ENCODE measurements at places on chromosomes 3 and 15.

DNA sequence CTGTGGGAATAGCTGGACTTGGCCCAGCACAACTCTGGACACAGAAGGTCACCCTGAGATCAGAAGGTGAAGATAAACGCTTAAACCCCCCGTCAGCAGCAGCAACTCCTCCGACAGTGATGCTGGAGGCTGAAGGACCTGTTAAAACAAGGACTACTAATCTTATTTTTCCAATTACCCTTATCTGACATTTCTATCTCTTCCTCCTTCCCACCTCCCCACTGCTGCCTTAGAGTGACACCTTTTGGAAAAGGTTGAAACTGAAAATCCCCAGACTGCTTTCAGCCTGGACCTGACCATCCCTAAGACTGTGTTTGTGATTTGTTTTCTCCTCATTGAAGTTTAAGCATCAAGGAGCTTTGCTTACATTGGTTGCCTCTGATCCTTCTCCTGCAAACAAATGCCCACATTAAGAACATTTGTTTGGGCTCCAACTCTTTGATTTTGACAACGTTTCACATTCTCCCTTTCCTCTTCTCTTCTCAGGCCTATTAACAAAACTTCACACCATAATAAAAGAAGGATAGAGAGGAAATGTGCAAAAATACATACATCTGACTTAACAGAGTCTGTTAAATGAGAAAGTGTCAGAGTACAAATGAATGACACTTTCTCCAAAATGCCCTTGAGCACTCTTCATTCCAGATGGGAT, 410.6 kb upstream of the WNT5A start:
- DNase-seq, result no peak

- no peak for DNase-seq
Measured at GRCh38 chr3:94064243-94064860, 1.5 kb downstream of the NSUN3 start.

DNA sequence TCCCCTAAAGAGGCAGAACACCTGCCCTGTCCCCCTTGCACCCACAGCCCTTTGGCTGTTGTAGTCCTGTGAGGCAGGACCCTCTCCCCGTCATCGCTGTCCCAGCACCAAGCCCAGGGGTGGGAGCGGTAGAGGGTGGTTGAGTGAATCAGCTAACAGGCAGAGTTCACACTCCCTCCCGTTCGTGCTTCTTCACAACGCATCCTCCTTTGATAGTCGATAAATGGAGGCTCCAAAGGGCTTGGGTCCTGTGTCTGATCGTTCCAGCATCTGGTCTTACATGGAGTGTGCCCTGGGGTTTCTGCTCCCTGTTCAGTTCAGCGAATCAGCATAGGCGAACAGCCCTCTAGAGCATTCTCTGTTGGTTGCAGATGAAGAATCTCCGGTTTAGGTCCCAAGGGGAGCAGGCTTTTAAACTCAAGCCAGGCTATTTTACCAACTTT, 820 bp upstream of the HMCES start:
- DNase-seq, result no peak

GRCh38 chr3:164883171-164883570, 195.1 kb downstream of the SI start:
- DNase-seq, result no peak

DNA sequence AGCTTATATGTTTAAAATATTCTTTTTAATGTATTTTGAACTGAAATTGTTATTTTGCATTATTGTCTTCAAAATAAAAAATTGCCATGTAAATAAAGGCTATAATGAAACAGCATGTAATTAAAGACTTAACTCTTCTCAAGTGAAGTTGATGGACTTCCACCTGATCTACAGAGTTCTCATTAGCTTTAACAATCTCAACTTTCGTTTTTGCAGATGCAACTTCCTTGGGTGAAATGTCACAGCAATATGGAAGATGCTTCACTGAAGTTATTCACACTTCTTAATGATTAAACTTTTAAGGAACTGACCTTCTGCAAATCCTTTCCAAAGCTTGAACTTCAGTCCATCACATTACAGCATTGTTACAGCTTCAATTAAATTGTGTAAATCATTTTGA, 63.6 kb downstream of the OSTN start:
- no peak for DNase-seq

DNA sequence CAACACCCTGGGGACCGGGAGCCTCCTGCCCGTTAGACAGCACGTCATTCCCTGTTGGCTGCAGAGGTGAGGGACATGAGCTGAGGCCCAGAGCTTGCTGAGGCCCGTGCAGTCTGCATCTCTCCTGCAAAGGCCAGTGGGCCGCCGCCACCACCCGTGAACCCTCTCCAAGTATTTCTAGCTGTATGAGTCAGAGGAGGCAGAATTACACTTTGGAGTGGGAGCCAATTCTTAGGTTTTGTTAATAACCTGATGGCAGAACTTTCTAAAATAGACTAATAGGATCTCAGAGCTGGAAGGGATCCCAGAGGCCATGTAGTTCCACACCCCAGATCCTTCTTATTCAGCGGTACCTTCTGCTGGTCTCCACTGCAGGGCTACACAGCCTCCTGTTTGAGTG, 335.2 kb upstream of the CTDSPL start:
- DNase-seq, result no peak

DNA sequence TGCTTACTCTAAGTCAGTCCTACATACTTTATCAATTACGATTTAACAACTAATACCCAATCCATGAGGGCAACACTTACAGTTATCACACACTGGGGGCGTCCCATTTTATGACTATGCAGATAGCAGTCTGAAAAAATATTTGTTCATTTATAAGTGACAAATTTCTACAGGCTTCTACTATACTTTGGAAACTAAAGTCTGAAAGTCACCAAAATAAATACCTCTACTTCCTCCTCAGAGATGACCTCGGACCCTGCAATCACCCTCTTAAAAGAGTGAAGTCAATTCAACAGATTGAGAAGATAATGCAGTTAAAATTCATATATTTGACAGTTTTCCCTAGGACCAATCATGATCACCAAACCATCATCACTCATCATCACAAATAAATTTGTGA, 76.6 kb downstream of the GSK3B start:
- DNase-seq, result no peak

GRCh38 chr3:60365360-60365759, 885.9 kb downstream of the FHIT start:
- no peak for DNase-seq

DNA sequence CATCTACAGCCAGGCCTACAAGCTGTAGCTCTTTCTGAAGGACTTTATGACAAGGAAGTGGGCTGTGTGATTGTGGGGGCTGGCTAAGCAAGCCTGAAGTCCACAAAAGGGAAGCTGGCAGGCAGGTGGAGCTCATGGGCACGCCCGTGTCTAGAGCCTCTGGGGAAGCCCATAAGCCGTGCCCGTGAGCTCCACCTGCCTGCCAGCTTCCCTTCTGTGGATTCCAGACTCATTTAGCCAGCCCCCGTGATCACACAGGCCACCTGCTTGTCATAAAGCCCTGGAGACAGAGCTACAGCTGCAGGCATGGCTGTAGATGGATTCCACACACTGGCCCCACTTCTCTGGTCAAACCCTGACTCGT, 15.2 kb downstream of the EFCC1 start:
- DNase-seq, result no peak

GRCh38 chr15:63503739-63504246, 600 bp upstream of the USP3 start:
- peak; percentile 62 for DNase-seq

GRCh38 chr3:161069511-161070251, 35.5 kb downstream of the B3GALNT1 start:
- no peak for DNase-seq

DNA sequence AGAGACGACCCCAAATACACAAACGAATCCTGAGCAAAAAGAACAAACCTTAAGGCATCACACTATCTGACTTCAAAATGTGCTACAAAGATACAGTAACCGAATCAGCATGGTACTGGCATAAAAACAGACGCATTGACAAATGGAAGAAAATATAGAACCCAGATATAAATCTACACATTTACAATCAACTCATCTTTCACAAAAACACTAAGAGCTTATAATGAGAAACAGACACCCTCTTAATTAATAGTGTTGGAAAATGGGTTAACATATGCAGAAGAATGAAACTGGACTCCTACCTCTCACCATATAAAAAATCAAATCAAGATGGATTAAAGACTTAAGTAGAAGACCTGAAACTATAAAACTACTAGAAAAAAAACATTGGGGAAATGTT, 130.3 kb upstream of the DCBLD2 start:
- DNase-seq, result no peak

GRCh38 chr15:75123395-75123794, 78.3 kb upstream of the C15orf39 start:
- DNase-seq, result no peak

DNA sequence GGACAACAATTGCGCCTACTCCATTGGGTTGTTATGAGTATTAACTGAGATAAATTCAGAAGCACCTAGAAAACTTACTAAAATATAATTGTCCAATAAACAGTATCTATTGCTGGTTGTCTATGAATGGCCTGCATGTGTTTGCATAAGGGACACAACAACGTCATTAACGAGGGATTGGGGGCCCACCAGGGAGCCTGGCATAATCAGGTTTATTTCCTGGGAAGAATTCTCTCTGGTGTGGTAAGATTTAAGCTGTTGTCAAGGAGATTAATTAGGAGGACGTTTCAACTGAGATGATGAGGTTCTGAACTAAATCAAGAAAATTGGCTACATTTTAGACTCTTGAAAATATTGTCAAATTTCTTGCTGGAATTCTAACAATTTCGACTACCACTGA, 176.1 kb upstream of the CDIN1 start:
- DNase-seq, result no peak
